Colonic mucosa (tissue), 4 donors: ENCODE measurements at places on chromosomes 3 and 15.

- no peak for DNase-seq
These were observed 2.8 kb downstream of the GOLGA6L2 start for GRCh38 chr15:23444269-23444668.

- no peak for DNase-seq
These were observed 87.8 kb downstream of the THRB start for GRCh38 chr3:24406900-24407299.

DNA sequence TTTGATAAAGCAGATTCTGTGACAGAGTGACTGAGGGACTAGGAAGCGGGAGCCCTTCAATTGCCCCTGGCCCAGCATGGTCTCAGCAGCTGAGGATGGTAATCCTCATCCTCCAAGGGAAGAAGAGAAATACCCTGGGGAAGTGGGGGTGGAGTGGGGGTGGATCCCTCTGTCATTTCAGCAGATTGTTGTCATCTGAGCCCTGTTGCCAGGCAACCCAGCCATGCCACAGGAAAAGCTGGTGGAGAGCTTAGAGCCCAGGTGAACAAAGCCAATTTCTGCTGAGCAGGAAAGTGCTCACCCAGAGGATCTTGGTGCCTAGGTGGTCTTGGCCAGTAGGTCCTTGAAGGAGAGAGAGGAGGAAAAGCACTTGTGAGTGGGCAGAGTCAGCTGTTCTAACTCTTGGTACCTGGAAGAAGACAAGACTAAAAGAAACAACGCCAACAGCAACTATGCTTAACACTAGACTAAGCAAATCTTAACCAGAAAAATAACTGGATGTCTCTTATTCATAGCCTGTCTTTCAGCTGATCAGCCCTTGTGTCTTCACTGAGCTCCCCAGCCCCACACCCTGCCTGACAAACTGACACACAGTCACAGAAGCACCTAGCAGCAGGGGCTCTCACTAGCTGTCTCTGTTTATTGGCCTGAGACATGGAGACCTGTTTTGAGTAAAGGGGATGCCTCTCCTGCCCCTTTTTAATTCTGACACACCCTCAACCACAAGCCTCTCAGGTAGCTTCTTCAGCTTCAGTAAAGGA is 40.1 kb upstream of the DCLK3 start:
- DNase-seq, result no peak

- no peak for DNase-seq
These were observed 14.5 kb downstream of the TMEM158 start for GRCh38 chr3:45211466-45212094.

GRCh38 chr3:188624384-188624783 is 470.4 kb downstream of the LPP start:
- peak; percentile 25 for DNase-seq

DNA sequence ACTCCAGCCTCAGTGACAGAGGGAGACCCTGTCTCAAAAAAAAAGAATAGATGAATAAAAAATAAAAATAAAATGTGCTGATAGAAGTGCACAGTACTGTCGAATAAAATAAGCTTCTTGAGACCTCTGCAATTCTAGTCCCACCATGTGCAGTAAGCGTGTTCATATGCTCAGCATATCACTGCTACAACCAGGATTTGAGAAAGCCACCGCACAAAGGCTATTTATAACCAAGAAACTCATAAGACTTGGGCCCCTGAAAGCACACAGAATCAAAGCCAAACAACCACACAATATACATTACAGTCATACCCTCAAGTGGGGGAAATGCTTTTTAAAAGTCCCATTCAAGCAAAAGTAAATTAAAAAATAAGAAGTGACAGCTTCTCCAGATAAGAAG is 56.5 kb upstream of the FXR1 start:
- DNase-seq, result no peak

GRCh38 chr3:65732051-65732935 is 306.4 kb downstream of the MAGI1 start:
- peak; percentile 30 for DNase-seq

DNA sequence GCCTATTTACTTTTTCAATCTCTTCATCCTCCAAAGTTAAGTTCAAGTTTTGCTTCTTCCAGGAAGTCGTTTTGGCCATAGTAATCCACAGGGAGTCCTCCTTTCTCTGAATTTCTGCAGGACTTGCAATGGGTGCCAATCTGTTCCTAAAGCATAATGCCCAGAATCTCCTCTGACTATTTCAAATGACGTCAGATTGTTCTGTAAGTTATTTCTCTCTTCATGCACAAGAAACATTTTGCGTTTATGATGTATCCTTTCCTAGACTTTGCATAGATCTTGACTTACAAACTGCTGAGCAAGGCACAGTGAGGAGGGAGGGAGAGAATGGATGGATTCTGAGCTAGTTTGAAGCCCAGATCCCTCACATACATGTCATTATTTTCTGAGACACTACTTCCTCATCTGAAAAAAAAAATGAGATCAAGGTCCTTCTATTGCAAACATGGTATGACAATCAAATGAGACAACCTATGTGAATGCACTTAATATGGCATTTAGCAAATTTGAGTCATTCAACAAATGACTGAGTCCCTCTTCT is 103.1 kb downstream of the MEX3B start:
- no peak for DNase-seq

DNA sequence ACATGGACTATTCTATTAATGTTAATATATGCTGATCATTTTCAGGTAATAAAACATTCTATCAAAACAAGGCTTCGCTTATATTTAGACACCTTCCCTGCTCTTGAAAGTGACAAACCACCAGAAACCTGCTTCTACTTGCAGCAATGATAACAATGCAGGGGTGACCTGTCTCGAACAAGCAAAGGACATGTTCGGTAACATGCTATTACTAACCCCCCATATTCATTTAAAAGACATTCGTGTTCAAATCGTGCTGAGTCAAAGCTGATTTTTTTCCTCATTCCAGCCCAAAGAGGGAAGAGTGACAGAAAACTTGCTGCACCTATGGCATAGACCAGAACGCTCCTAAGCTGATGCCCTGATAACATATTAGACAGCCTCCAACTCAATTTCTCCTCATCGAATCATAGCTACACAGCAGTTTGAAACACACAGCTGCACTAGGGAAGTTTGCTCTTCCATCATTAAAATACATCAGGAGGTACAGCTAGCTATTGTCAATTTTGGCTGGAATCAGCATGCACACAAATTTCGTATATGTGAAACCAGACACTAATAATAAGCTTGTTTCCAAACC is 341.5 kb downstream of the FOXP1 start:
- no peak for DNase-seq

GRCh38 chr3:23778446-23778845 is 27.3 kb upstream of the UBE2E1 start:
- no peak for DNase-seq

DNA sequence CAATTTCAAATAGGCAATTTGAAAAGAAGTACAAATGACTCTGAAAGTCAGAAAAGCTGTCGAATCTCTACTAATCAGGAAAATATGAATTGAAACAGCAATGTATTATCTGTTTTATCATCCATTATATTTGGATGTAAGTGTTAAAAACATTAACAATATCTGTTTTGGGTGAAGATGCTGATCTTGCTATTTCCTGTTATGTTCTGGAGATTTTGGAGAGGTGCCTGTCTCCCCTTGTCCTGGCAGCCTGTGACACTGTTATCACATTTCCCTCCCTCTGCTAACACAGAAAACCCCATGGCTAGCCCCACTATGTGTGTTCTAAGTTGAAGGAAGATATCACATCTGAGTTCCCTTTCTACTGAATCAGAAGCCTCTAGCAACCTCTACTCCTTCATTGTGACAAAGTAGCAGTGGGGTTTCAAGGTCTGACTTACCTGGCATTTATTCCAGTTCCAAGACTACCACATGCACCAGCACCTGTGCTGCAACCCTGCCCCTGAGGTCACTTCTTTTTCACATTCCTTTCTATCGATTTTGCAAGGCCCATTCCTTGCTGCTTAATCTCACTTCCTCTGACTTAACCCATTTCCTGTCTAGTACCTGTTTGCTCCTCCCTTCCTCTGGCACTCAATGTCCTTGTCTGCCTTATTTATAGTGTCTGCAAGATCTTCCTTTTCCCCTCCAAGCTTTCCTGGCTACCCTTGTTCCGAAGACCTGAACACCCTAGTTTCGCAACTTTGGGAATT is 95.5 kb upstream of the COL8A1 start:
- DNase-seq, result no peak

DNA sequence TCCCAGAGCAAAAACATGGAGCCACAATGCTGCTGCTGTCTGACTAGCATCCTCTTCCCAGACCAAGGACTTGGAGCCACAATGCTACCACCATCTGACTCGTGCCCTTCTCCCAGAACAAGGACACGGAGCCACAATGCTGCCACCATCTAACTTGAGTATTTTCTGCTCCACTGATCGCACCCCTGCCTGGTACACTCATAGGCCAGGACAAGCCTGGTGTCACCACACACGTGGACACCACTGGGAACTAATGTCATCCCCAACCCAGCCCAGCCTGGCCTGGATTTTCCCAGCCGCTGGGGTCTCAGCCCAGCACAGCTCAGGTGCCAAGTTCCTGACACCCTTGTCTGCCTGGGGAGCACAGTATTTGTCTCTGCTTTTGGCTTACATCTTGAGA is 52.7 kb upstream of the GRIP2 start:
- DNase-seq, result no peak

DNA sequence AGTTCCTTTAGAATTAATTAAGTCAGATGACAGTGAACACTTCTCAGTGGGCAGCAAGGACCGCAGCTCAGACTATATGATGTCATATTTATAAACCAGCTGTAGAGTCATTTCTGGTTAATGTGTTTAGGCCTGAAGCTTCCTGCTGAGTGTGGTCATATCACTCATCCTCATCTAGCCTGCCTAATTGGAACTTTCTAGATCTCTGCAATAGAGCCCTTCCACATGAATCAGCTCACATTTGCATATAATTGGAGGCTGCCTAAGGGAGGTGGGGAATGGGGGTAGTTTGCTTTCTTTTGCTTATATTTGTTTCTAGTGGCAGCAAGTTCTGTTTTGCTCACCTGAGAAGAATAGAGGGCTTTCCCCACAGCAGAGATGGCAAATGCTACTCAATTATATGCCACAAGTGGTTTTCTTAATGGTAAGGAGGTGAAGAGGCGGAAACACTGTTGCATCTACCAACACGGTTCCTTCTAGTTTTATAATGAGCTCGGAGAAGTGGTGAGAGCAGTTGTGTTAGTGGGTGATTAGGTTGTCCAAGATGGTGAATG is 148.1 kb downstream of the KLHL25 start:
- DNase-seq, result no peak

- DNase-seq, result peak; percentile 32
These were observed 34.0 kb upstream of the CILP start for GRCh38 chr15:65245096-65245856.

DNA sequence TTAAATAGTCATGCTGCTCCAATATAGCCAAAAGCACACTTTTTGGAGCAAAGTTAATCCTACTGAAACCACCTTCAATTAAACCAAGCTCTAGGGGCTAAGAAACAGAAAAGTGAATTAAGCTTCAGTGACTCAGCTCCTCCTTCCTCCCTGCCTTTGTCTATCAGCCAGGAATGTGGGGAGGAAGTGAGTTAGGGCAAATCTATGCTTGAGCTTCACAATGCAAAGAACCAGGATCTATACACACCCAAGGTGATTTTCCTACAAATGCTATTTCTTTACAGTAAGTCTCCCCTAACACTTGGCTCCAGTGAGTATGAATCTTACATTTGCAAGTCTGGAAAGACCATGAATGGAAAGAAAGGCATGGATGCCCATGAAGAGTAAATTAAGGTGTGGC is 212.1 kb downstream of the P3H2 start:
- DNase-seq, result no peak

DNA sequence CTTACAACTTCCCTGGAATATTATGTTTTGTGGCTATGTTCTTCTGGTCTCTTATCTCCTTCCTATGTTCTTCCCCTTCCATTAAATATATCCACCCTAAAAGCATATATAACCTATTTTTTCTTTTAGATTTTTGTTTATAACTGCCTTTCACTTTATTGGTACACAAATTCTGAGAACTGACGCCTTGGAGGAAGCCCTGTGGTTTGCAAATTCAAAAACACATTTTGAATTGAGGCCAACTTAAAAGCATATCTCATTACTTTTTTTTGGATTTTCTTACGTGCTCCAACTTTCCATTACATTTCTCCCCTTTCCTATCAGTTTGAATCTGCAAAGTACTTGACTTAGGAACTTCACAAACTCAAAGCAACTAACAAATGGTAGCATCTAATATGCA is 15.3 kb upstream of the COLQ start:
- DNase-seq, result no peak

DNA sequence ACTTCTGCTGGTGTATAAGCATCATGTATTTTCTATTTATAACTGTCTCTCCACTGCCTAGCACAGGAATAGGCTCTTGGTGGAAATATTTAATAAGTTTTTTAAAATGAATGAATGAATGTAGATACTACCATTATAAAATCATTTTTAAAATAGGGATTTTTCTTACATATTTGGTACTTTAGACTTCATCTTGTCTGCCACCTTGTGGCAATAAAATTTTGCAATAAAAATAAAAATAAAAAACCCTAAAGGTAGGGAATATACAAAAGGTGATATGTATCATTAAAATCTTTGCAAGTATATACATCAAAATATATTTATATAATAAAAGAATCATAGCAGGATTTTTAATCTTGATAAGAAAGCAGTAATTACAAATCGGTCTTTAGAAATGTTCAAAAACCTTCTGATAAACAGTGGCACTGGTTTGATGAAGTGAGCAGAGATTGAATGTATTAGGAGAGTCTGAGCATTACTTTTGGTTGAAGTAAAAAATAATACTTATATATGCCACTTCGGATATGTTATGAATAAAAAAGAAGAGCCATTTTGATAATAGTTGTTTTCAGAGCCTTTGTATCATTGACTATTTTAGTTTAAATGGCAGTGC is 95.2 kb downstream of the SPATA16 start:
- no peak for DNase-seq

- DNase-seq, result no peak
These were observed 374.6 kb downstream of the EPHB1 start for GRCh38 chr3:135169651-135170050.

DNA sequence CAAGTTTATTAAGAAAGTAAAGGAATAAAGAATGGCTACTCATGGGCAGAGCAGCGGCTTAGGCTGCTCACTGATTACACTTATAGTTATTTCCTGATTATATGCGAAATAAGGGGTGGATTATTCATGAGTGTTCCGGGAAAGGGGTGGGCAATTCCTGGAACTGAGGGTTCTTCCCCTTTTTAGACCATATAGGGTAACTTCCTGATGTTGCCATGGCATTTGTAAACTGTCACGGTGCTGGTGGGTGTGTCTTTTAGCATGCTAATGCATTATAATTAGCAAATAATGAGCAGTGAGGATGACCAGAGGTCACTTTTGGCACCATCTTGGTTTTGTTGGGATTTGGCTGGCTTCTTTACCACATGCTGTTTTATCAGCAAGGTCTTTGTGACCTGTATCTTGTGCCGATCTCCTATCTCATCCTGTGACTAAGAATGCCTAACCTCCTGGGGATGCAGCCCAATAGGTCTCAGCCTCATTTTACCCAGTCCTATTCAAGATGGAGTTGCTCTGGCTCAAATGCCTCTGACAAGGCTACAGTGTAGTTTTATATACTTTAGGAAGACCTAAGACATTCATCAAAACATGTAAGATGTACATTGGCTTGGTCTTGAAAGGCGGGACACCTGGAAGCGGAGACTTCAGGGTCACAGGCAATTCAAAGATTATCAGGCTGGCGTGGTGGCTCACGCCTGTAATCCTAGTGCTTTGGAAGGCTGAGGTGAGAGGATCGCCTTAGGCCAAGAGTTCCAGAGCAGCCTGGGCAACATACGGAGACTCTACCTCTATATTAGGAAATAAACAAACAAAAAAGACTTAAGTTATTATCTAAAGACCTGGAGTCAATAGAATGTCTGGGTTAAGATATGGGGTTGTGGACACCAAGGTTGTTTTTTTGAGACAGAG is 3.2 kb upstream of the BLOC1S6 start:
- DNase-seq, result no peak
